ENCODE measurements at places on chromosomes 3 and 15.

DNA sequence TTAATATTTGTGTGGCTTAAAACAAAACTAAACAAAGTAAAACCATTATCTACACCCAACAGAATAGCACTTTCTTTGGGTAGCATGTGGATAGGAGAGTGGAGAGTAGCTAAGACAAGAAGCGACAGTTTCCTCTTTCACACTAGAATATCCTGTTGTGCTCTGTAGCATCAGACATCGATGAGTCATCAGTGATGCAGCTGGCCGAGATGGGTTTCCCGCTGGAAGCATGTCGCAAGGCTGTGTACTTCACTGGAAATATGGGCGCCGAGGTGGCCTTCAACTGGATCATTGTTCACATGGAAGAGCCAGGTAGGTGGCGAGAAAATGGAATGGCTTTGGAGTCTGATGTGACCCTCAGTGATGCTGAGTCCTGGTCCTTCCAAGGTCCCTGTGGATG, 108.1 kb downstream of the USP13 start:
- DNase-seq, result no peak

- DNase-seq, result no peak
These were observed 1.1 kb upstream of the CYFIP1 start for GRCh38 chr15:22981051-22981840.

GRCh38 chr3:39808467-39809180, 785 bp upstream of the MYRIP start:
- DNase-seq, result no peak

DNA sequence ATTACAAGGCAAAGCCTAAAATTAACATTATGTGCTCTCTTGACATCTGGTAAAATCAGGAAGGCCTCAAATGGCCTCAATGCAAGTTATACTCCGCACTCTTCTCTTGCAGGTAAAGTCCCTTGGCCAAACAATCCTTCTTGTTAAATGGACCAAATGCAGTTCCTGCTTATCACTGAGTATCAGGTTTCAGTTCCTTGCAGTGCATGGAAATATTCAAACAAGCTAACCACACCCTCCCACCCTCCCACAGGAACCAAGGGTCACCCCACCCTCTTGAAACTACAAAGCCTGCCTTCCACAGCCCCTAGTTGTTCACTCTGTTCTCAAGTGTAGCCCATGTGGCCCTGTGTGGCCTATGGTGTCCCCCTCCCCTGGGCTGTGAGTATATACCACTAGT, 171.9 kb upstream of the CADPS start:
- DNase-seq, result no peak

GRCh38 chr3:169818316-169818715, 5.6 kb upstream of the LRRC34 start:
- DNase-seq, result no peak

GRCh38 chr3:185308126-185308754, 54.4 kb upstream of the EHHADH start:
- DNase-seq, result peak; percentile 62

- no peak for DNase-seq
These were observed 32.3 kb upstream of the MFSD1 start for GRCh38 chr3:158769549-158769948.

- DNase-seq, result no peak
These were observed 76.0 kb upstream of the SLC25A26 start for GRCh38 chr3:66144568-66145407.

GRCh38 chr3:72523429-72524151, 324.7 kb downstream of the SHQ1 start:
- peak; percentile 27 for DNase-seq

DNA sequence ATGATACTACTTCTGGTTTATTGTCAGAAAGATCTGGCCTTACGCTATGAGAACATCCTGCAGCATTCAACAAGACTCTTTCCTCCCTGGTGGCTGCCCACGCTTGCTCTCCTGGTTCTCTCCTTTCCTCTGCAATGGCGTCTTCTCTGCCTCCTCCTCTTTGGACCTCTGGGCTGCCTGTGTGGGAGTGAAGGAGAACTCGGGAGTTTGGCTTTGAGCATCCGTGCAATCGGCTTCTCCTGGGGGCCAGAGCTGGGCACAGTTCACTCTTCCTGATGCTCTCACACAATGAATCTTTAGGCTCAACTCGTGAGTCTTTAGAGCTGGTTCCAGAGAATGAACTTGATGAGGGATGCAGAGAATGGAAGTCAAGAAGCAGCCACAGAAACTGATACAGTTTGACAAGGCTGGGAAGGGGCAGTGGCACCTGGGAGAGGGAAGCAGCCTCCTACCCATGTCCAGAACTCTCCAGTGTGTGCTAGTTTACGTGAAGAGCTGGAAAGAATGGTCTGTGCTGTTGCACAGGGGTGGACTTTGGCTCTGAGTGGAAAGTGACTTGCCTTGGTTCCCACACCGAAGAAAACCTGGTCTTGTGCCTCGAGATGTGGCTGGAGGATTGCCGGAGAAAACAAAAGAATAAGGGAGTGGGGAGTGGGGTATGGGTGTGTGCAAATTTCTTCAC, 37.9 kb downstream of the RPLP1 start:
- DNase-seq, result no peak

- DNase-seq, result no peak
These were observed 53.7 kb downstream of the DHX30 start for GRCh38 chr3:47856669-47857068.

GRCh38 chr15:29939404-29939803, 117.1 kb upstream of the TJP1 start:
- DNase-seq, result no peak

DNA sequence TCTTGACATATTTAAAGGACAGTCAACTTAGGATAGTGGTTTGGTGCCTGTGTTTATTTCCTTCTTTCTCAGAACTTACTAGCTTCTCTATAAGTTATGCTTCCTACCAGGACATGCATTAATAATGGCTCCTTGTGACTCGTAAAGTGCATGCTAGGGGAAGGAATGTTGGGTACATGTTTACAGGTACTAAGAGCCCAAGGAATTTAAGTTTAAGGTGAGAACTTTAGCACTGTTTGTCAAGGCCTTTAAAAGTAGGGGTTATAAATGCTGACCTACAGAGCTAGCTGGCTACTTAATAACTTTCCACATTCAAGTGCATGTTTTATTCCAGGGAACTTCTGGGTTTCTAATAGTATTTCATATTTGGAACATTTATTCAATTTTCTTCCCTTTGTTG, at the start of gene TMEM207:
TMEM207 (minus strand) TSS at position 101 of the 400 bp plus-strand sequence; CDS start at position 9, 92 bp downstream.
- no peak for DNase-seq

DNA sequence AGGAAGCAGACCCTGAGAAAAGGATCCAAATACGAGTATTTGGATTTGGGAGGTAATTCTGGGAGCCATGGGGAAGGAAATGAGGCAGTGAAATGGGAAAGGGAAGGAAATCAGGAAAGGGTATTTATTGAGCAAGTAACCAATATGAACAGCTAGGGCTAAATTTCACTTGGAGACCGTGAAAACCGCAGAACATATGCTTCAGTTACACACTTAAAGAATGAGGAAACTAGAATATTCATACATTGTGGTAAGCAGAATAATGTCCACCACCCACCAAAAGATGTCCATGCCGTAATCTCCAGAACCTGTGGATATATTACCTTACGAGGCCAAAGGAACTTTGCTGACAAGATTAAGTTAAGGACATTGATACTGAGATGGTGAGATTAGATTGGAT, 63.3 kb downstream of the LRRN1 start:
- no peak for DNase-seq

DNA sequence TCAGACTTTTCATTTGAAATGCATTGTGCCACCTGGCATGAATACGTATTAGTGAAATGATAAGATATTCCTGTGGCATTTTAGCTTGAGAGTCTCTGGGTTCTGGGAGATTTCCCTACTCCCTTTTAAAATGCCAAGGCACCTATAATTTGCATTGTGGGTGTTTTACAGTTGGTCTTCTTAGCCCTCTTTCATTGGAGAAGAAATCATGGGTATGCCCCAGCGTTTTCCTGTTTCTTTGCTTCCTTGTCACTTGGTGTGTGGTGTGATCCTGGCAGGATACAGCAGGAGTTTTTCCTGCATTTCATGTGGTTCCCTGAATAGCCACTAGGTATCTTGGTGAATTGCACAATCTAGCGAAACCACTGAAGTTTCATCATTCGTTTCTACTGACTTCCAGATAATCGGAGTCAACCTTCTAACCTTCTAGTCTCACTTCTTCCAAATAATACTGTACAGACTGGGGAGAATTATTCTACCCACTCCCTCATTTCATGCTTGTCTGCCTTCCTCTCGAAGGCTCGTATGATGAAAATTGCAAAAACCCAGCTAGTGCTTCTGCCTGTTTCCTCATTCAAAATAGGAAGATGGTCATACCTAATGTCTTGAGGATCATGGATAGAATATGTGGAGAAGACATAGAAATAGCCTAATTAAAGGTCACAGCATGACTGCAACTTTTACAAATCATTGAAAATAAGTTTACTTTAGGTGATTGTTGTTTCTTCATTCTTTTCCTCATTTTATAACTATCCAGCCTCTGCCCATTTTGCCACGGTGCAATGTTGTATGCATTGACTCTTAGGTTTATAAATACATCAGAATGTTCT, 2.6 kb downstream of the BHLHE40 start:
- DNase-seq, result no peak
